Stimulated activated CD4-positive, alpha-beta T cell treated with anti-CD3 and anti-CD28 coated beads, Interleukin-15, amount 100 ng/mL, for 1 hour (primary cell): ENCODE measurements at places on chromosomes 13 and 19.

GRCh38 chr13:100836711-100837110 is 162.1 kb upstream of the TMTC4 start:
- no peak for DNase-seq

DNA sequence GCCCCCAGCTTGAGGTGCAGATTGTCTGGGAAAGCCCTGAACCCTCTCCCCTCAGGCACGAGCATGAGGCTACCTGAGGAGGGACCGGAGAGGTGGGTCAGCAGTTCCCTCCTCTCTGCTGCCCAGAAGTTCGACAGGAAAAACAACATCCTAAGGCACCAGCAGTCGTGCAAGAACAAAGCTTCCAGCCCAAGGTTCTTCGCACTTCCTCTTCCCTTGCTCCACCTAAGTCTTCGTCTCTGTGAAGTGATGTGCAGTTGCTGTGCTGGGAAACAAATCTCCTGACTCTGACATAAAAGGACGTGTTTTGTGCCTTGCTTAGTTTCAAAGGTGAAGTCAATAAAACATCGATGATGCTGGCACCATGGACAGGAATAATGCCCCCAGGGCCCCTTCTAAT is 173.3 kb downstream of the USP12 start:
- no peak for DNase-seq

DNA sequence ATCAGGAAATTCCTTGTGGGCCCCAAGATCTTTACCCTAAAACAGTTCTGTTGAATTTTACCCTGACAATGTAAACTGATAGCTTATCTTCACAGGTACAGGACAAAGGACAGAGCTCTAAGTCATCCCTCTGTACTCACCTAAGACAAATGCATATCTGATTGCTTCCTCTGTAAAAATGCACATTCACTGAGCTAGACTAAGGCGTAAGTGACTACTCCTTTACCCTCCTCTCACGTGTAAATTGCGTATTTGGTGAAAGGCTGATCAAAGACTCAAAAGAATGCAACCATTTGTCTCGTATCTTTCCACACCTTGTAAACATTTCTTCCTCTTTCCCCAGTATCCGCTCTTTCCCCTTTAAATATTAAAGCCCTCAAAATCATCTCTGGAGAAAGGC is 80.6 kb upstream of the LRCH1 start:
- no peak for DNase-seq

DNA sequence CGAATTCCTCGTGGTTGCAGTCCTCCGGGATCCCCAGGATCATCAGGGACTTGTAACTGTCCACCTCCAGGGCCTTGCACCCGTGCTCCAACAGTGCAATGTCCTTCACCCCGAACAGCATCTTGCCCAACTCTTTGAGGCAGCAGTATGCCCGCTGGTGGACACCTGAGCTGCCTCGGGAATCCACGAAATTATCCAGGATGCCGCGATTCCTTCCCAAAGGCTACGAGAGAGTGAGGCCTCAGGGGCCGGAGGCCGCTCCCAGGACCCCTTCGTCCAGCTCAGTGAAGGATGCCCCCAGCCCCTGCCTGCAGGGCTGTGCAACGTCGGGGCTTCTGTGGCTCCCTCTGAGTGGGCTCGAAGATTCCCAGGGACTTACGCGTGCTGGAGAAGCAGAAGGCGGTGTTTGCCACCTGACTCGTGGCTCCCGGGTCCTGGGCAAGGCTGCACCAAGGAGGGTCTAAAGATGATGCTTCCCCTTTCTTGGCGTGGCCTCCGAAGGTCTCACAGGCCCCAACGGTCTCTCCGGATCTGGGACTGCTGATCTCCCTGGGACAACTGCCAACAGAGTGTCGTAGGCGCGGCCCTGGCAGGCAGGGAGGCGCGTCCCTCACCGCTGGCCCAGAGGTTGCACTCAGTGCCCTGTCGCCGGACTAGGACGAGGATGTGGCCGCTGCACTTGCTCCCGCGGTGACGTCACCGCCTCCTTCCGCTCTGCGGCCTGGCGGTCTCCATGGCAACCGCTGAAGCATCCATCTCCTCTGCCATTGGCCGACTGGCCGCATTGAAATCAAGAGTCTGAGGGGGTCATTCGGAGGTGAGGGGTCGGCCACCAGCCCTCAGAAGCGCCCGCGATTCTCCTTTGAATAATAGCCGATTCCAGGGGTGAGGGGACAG is at the start of gene PNMA8C:
PNMA8C (minus strand) TSS at position 698 of the 897 bp plus-strand sequence; CDS start at position 121, 577 bp downstream.
- DNase-seq, result peak; percentile 20

GRCh38 chr13:74645586-74645985 is 511.4 kb upstream of the KLF12 start:
- DNase-seq, result no peak

GRCh38 chr19:35973487-35973886 is 21.5 kb upstream of the SDHAF1 start:
- no peak for DNase-seq

- DNase-seq, result no peak
Measured at GRCh38 chr13:42401376-42401775, 129.4 kb downstream of the AKAP11 start.

GRCh38 chr19:39847525-39847924 is 1.3 kb upstream of the FBL start:
- no peak for DNase-seq

GRCh38 chr13:40231311-40231710 is 435.1 kb downstream of the FOXO1 start:
- DNase-seq, result no peak

GRCh38 chr13:112567161-112567862 is 20.6 kb downstream of the TUBGCP3 start:
- DNase-seq, result no peak

- no peak for DNase-seq
Measured at GRCh38 chr13:44474122-44474910, 100.7 kb downstream of the SERP2 start.

GRCh38 chr13:67934617-67935330 is 704.6 kb upstream of the PCDH9 start:
- no peak for DNase-seq

- DNase-seq, result no peak
Measured at GRCh38 chr13:111667757-111668156, 347.3 kb downstream of the TEX29 start.

DNA sequence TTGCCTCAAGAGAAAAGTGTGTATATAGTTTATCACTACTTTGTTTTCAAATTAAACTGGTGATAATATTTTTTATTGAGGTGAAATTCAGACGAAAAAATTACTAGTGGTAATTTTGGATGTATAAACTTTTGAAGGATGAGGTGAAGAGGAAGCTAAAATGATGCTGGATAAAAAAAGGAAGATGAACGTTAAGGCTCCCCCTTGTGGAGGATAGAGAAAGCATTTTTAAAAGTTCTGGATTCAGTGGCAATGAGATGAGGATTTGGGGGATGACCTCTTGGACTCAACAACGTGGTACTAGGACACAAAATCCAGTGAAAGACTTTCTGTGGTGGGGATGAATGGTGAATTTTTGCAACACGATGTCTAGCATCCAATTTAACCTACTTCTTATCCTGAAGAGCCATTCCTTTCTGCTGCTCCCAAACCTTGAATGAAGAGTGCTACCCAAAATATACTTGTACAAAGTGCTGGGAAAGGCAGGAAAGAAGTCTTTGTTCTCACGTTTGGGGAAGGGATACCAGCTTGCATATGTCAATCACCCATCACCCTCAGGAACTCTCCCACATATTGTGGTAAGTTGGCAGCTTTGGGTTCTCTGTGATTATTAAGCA is 7.3 kb upstream of the SIGLEC5 start:
- DNase-seq, result no peak

GRCh38 chr13:43448605-43449336 is 338.0 kb downstream of the ENOX1 start:
- DNase-seq, result no peak

DNA sequence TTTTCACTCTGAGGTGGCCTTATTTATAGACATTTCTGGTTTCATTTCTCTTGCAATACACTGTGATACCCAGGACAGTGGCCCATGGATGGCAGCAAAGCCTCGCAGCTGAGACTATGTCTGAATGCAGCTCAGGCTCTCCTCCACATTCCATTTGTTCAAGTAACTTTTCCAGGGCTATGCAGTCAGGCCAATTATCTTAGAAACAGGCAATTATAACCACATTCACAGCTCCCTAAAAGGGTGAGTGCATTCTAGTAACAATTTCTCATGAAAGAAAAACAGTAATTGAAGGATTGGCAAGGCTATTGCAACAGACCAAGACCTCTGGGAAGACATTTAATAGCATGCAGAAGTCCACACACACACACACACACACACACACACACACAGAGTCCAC is 264.0 kb downstream of the TBC1D4 start:
- DNase-seq, result no peak

DNA sequence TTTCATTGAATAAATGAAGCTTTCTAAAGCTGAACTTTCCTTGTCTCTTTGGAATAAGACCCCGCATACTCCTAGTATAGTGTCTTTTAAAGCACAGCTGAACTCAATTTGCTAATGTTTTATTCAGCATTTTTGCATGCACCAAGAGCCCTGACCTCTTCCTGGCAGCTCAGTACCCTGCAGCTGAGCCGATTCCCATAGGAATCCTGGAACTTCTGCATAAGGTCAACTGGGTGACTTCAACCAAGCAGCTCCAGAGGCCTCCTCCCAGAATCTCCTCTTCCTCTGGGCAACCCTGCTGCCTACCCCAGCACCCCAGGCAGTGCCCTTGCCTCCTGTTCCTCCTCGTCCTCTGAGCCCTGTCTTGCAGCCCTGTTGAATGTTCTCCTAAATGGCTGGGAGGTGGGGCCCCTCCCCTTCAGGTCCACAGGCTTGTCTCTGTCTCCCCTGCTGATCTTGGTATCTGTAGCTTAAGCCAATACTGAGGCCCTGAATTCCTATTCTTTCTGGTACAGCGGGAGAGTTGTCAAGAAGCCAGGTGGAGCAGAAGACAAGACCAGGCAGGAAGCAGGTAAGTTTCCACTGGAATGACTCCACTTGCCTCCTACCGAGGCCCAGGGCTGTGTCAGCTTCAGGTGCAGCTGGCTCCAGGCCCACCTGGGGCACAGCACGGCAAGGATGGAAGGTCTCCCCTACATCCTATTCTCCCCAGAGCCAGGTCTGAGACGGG is 23.6 kb upstream of the CCDC124 start:
- no peak for DNase-seq

DNA sequence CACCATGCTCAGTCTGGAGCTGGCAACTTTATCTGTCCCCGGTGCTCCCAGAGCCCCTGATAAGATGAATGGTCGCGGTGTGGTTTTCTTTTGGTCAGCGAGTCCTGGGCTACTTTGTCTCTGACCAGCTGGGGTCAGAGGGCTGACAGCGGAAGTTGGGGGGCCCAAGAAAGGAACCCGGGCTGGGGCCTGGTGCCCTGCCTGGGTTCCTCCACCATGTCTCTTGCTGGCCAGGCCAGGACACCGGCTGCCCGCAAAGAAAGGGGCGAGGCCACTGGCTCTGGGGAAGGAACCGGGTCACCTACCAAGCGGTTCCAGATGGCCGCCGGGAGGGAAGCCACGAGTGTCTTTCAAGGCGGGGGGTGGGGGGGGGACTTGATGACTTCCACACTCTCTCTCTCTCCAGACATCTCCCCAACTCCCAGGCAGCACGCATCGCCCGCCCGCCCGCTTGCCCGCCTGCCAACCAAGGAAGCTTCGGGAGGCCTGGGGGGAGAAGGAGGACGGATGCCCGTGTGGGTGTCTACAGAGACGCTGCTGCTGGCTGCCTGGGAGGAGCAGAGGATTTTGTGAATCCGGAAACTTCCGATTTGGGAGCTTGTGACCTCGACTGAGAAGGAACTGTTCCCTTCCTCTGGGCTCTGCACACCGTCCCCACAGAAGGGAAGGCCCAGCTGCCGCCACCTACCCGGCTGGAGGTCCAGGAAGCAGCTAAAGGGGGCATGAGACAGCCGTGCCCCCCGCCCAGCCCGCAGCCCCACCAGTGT is 1.1 kb downstream of the PIP5K1C start:
- DNase-seq, result no peak

DNA sequence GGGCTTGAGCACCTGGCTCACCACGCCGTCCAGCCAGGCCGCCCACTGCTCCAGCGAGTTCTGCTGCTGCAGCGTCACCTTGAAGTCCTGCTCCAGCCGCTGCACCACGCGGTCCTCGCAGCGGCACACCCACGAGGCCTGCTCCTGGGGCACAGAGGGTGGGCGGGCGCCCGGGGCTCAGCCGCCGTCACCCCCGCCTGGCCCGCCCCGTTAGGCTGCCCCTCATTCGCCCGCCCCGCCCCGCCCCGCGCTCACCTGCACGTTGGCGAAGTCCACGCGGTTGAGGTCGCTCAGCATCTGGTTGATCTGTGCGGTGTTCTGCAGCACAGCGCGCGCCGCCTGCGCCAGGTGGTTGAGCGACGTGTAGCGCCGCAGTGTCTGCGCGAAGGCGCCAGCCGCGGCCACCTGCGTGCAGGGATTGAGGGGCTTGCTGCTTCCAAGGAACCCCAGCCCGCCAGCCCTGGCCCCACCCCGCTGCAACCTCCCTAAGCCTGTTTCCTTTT is 11.3 kb downstream of the DCAF15 start:
- no peak for DNase-seq

DNA sequence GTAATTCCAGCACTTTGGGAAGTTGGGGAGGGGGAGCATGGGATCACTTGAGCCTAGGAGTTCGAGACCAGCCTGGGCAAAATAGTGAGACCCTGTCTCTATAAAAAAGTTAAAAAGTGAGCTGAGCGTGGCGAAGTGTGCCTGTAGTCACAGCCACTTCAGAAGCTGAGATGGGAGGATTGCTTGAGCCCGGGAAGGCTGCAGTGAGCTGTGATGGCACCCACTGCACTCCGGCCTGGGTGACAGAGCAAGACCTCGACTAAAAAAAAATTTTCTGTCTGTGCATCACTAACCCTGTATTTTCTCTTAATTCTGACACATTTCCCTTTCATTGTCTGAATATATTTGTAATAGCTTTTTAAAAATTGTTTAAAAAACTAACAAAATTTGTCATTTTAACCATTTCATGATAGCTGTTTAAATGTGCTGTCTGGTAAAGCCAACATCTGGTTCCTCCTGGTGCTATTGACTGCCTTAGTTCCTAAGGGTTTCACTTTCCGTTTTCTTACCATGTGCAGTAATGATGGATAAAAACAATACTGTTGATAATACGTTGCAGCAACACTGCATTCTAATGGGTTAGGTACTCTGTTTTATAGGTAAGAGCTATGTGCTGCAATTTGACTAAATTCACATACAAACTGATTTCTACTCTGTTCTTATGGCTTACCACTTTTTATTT is 29.7 kb downstream of the LATS2 start:
- no peak for DNase-seq

GRCh38 chr13:39603424-39603947 is 493 bp upstream of the LHFPL6 start:
- no peak for DNase-seq

- DNase-seq, result no peak
Measured at GRCh38 chr13:24185591-24186232, 25.2 kb downstream of the SPATA13 start.
